Retinal pigment epithelial cell (primary cell): ENCODE measurements at places on chromosomes 5 and 9.

DNA sequence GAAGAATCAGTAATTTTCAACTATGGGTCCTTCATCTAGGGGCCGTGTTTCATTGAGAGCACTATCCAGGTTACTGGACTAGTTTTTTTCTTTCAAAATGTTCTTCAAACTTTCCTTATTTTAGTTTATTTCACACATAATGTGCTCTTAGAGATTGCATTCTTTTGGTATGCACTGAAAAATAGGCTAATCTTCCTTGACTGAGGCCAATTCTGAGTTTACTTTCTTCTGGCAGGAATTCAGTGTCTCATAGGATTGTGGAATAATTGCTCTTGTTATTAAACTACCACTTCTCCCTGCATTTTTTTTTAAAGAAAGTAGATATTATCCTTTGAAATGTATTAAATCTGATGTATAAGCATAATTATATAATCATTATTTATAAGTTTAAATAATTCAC is 624.5 kb downstream of the RAB3C start:
- DNase-seq: no peak

GRCh38 chr9:20703146-20703545 is 19.1 kb downstream of the FOCAD start:
- no peak for DNase-seq

- DNase-seq: no peak
Measured at GRCh38 chr9:92846662-92847145, 31.1 kb downstream of the ZNF484 start.

- no peak for DNase-seq
Measured at GRCh38 chr9:16412740-16413139, 457.7 kb downstream of the BNC2 start.

DNA sequence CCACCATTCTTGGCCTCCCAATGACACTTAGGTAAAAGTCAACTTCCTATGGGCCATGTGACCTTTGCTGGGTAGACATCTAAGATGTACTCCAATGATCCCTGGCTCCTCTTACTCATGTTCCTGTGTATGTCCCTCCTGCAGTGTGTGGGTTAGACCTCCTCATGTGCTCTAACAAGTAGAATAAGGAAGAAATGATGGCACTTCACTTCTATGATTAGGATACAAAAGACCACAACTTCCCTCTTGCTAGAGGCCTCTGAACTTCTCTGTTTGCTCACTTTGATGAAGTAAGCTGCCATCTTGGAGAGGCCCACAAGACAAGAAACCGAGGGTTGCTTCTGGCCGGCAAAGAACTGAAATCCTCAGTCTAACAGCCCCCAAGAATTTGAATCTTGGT is 131.8 kb downstream of the TAF11L14 start:
- no peak for DNase-seq

GRCh38 chr9:19140259-19140658 is 13.0 kb upstream of the PLIN2 start:
- no peak for DNase-seq

DNA sequence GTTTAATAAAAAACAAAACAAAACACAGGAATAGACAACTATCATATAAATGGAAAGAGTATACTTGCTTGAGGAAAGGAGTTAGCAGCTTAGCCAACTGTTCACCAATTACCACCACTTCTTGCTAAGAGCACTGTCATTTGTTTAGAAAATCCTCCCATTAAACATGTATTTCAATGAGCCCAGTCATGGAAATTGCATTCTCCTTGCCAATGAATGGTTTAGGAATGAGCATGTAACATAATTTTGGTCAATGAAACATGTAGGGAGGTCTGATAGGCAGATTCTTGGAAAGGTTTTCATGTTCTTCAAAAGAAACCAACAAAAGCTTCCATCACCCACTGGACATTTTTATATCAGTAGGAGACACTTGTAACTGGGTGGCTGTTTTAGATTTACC is 502.8 kb upstream of the PAPPA start:
- no peak for DNase-seq

DNA sequence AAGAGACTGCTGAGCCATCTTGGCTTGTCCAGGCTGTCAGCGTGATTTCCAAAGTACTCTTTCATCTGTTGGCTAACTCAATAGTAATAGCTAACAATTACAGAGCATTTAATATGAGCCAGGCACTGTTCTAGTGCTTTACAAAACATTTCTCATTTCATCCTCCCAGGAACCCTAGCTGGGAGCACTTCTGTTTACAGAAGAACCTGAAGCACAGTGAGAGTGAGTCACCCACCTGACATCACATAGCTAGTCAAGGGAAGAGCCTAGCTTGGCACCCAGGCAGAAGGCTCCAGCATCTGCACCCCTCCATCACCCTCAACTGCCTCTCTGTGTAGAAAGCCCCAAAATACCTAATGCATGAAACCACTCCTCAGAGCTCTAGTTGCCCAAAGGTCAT is 57.5 kb upstream of the IQGAP2 start:
- DNase-seq: no peak

DNA sequence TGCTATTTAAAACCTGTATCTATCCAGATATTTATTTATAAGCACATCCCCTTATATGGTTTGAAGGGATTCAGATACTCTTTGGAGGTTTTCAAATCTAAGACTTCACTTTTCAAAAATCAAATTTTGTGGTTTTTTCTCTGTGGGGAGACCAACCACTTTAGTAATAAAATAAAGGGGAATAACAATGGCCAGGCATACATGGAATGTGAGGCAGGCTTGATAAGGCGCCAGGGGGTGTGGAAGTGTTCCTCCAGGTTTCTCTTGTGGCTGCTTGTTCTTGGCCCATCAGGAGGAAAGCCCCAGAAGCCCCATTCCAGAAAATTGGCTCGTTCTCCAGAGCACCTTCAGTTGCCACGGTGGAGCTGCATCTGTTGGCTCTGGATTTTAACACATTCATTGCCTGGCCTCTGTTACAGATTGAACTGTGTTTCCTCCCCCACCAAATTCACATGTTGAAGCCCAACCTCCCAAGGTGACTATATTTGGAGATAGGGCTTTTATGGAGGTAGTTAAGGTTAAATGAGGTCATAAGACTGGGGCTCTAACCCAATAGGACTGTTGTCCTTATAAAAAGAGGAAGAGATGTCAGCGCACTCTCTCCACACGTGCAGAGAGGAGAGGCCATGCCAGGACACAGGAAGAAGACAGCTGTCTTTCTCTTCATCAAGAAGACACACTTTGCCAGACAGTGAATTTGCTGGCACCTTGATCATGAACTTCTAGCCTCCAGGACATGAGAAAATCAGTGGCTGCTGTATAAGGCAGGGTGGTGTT is 195.9 kb downstream of the TMEM38B start:
- DNase-seq: no peak

- DNase-seq: no peak
Measured at GRCh38 chr5:30752015-30752414, 441.5 kb upstream of the CDH6 start.

DNA sequence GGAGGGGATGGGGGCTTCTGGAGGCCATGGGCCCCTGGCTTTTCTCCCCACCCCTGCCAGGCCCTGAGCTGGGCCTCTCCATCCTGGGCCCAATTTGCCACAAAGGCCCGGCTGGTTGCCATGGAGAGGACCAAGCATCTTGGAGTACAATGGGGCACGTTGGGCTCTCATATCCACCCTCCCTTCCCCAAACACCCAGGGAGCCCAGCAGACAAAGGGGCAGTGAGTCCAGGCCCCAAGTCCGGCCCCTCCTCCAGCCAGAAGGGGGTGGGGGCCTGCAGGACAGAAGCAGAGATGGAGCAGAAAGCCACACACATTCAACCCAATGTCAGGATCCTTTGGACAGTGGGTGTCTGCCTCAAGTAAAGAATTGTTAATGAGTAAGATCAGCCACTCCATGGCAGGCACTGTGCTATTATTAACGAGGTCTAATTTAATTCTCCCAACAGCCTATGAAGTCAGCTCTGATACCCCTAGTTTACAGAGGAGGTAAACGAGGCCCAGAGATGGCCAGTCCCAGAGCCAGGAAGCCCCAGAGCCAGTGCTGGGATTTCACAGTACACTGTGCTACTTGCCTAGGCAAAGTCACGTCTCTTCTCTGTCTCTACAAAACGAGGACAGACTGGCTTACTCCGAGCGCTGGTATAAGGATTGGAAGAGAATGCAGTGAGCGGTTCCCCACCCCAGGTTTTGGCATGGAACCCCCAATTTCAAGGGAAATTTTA is 2.3 kb downstream of the CRB2 start:
- DNase-seq: no peak

GRCh38 chr9:71004196-71004595 is 117.2 kb downstream of the TRPM3 start:
- peak; percentile 81 for DNase-seq
